Stimulated activated CD8-positive, alpha-beta memory T cell treated with anti-CD3 and anti-CD28 coated beads, Interleukin-7, amount 100 ng/mL, for 48 hours (primary cell): ENCODE measurements at places on chromosomes 12 and 14.

GRCh38 chr14:72545411-72546311 is 348.2 kb downstream of the DPF3 start:
- no peak for DNase-seq

GRCh38 chr14:24054646-24055045 is 2.8 kb downstream of the CARMIL3 start:
- no peak for DNase-seq

DNA sequence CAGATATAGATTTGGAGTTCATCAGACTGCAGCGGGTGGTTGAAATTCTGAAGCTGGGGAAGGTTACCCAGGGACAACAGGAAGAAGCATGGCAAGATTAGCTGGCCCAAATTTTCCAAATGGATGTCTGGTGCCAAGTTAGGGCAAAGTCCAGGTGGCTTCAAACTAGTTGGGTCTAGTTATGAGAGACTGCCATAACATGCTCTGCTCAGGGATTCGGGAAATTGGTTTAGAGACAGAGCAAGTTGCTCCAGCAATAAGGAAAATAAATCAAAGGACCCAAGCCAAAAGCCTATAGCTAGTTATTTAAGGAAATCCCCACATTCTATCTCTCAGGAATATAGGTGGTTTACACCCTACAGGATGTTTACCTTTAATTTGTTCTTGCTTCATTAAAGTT is 125.7 kb upstream of the BTG1 start:
- no peak for DNase-seq

DNA sequence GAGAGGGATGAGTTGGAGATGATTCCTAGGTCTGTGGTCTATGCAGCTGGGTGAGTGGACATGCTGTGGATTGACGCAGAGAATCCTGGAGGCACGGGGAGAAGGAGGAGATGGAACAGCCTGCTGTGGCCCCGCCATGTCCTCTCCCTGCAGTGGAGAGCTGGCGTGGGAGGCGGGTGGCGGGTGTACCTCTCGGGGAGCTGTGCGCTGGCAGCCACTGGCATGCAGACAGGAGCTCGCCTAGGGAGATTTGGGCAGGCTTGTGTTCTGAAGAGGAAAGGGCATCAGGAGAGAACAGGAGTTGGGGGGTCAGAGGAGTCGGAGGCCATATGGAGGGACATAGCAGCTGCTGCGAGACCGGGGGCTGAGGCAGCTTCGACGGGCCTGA is 56.1 kb downstream of the TECPR2 start:
- DNase-seq: no peak

DNA sequence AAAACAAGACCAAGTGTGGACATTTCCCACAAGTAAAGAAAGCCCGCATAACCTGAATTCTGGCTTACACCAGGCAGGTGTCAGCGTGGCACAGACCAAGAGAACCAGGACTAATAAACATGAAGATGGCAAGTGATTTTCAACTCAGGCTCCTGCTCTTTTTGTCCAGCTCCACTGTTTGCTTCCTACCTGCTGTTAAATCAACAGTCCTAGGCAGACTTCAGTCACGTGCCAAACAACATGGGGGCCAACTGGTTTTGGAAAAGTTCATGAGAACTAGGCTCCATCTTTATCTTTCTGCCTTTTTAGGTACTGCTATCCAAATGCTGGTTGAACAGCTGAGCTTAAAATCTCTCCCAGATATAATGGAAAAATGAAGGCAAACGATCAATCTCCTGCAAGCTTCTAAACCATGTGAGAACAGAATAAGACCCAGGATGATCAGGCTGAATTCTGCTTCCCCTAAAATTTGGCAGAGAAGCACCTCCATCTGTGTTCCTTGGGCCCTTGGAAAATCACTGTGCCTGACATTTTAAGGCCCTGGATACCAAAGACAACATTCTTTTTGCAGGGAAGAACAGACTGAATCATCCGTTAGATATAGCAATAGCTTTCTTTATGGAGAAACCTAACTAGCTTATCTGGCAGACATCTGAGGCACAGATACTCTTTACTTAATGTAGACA is 215.6 kb upstream of the USP15 start:
- DNase-seq: no peak

GRCh38 chr14:52079239-52079959 is 10.5 kb upstream of the NID2 start:
- DNase-seq: no peak

DNA sequence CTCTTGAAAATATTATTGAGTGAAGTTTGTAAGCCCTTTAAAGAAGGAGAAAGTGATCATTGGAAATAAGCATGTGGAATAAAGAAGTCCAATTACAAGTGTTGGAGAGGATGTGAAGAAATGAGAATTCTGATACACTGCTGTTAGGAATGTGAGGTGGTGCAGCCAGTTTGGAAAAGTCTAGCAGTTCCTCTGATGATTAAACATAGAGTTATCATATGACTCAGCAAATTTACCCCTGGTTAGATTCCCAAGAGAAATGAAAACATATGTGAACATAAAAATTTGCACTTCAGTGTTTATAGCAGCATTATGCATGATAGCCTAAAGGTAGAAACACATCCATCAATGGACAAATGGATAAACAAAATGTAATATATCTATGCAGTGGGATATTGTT is 319.9 kb downstream of the AEBP2 start:
- DNase-seq: no peak

DNA sequence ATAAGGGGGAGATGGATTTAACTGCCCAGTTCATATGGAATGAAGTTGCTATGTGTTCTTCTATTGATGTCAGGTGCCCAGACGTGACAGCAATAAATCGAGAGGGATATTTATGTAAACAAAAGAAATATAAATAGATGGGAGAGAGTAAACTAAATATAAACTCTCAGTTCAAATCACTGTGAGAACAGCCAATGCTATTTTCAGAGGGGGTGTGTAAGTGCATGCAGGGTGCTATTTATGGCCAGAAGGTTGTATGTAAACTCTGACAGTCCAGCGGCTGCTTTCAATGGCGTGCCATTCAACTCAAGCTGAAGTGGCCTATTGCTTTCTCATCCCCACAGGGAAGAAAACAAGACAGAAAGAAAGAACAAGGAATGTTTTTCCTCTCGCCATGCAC is 127.2 kb downstream of the KCNA5 start:
- no peak for DNase-seq

DNA sequence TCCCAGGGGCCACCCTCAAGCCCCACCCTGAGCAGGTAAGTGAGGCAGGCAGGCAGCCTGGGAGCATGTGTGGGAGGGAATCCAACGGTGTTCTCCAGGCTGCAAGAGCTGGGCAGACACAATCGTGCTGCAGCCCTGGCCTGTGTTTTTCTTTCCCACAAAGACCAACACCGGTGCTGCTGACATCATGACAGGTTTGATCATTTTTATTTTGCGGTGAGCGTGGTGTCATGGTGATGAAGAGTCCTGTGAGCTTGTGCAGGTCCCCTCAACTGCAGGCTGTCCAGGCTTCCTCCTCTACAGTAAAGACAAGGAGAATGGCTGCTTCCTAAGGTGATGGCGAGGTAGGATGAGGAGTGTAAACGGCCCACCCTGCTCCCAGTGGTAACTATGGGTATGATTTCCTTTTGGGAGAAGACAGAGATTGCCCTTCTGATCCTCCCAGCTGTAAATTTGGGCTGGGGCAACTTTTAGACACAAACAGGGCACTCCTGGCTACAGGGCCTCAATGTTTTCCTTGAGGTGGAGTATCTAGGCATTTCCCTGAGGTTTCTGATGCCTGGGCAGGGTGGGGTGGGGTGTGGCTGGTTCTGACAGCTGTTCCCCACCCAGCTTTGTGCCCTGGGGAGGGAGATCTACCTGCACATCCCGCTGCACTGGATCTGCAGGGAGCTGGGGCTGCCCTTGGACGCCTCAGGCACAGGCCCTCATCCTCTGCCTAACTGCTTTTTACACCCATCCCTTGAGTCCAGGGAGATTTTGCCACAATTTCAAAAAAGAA is 109.1 kb downstream of the VCPKMT start:
- no peak for DNase-seq

DNA sequence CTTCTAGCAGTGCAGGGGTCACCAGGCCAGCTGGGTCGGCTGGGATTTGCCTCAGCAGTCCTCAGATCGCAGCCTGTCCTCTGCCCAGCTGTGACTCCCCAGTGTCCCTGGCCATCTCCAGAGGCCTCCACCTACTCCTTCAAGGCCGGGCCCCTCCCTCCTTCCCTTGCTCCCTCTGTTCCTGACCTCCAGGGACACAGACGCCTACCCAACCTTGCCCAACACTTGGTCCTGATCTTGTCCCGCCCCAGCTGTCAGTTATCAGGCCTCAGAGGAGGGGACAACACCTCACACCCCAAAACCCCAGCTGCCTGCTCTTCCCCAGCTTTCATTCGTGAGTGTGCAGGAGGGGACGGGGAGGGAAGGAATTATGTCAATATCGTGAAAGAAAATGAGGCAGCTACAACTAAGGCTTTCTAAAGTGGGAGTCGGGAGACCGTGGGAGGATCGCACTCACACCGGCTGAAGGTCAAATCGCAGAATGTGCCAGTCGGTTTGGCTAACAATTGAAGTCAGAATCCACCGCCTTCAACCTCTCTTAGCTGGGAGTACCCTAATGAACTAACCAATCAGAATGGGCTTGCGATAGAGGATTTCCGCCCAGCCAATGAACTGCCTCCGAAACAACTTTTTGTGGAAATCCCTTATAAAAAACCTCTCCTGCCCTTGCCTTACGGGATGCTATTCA is 9.4 kb upstream of the PLBD2 start:
- DNase-seq: no peak

DNA sequence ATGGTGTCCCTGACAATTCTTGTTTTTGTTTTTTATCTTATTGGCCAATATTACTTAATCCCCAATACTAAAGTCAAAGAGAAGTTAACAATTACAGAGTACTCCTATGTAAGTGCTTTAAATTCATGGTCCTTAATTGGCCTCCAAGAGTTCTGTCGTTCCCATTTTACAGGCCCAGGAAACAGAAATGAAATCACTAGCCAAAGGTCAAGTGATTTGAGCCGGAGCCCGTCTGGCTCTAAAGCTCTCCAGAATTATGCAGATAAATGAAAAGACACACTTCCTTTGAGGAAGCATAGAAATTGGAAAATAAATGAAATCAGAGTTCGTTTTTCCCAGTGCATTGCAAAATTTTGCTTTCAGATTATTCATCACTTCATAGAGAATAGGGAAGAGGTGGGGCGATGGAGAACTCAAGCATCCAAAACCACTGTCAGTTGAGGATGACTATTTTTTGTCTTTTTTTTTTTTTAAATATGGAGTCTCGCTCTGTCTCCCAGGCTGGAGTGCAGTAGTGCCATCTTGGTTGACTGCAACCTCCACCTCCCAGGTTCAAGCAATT is 78.5 kb downstream of the MAP1LC3B2 start:
- no peak for DNase-seq

DNA sequence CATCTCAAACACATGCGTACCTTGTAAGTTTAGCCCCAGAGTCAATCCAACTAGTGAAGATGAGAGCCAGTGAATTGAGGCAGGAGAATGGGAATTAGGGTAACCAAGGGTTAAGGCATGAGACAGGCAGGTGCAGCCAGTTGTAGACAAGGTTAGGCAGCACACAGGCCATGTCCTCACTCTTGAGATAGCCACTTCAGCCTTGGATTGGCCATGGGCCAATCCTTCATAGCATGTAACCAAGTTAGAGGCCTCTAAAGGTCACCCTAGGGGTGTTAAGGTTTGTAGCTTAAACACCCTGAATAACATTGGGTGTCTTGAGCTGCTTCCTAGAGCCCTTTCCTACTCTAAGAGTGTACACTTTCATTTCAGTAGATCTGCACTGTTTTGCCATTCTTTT is 208.2 kb upstream of the RBM19 start:
- no peak for DNase-seq

GRCh38 chr14:60680511-60680910 is 31.2 kb upstream of the SIX1 start:
- DNase-seq: no peak

GRCh38 chr12:49864798-49865090 is 21.8 kb upstream of the BCDIN3D start:
- no peak for DNase-seq

- no peak for DNase-seq
Measured at GRCh38 chr14:103404032-103404918, 19.1 kb downstream of the MARK3 start.
